ENCODE measurements at places on chromosomes 5 and 9.

- peak; percentile 59 for DNase-seq
Measured at GRCh38 chr9:136844761-136845464, 2.6 kb downstream of the AJM1 start.

DNA sequence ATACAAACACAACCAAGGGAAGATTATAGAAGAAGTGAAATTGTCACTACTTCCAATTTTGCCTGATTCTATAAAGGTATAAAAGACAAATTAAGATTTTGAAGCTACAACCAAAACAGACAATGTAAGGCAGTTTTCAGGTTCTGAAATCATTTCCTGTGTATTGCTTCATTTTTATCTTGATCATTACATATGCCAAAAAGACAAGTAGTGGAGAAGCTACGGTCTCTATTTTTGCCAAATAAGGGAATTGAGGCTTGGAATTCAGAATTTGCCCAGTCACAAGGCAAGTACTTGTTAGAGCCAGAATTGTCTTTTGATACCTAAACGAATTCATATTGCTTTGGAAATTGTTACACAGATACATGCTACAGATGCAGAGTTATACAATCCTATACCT, 20.6 kb downstream of the EDIL3 start:
- DNase-seq: no peak

DNA sequence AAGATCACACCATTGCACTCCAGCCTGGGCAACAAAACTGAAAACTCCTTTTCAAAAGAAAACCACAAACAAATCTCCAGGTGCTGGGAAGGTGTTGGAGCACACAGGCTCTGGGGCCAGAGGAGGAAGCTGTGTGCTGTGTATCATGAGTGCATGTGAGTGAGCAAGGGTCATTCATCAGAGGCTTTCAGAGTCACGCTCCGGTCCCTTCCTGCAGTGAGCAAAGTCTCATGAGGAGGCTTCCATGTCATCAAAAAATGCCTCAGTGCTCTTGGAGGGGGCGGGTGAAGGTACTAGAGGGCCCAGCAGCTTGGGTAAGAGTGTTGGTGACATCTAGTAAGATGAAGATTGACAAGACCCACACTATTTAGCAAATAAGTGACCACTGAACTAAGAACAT, 48.3 kb upstream of the TESK1 start:
- no peak for DNase-seq

DNA sequence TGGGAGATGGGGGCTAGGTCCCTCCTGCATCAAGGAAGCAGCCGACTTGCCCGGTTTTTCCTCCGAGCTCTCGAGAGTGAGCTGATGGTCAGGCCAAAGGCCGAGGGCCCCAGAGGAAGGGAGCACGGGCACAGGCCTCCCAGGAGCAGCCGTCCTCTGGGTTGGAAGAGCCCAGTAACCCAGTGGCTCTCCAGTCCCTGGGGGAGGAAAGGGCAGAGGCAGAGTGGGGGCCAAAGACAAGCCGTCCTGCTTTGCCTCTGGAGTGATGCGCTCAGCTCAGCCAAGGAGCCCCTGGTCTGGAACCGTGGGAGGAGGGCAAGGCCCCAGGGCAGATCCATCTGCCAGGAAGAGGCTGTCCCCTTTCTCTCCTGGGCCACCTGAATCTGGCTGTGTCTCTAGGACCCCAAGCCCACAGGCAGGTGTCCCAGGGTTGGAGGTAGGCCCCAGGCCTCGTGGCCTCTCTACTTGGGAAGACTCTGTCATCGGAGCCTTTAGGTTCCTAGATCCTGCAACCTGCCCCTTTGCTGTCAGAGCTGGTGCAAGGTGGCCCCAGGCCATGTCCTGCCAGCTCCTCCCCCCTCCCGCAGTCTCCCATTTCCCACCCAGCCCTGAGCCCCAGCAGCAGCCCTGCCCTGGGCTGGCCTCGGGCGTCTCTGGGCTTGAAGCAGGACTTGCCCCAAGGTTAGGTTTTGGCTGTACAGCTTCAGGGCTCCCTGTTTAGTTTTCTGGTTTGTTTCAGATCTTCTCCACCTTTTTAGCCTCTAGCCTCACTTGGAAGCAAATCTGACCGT, 224.1 kb downstream of the CACNA1B start:
- no peak for DNase-seq

DNA sequence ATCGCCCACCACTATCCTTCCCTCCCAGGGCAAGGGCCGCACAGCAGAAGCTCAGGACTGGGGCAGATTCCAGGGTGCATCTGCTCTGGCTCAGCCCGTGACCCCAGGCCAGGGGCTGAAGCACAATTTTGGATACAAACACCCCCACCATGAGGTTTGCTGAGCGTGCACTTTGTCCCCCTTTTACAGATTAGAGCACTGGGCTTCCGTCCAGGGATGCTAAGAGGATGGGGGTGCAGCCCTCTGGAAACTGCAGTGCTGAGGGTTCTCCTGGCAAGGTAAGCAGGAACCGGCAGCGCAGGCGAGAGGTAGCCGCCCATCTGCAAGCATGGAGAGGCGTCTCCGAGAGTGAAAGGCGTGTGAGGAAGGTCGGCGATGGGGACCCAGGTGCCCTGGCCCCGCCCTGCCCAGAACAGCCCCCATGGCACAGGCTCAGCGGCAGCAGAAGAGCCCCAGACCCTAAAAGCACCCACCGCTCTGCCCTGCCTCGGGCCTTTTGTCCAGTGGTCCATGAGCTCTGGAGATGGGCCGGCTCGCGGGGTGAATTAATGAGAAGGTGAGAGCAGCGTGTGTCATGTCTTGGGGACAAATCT, 54.5 kb upstream of the OLFM1 start:
- DNase-seq: no peak

DNA sequence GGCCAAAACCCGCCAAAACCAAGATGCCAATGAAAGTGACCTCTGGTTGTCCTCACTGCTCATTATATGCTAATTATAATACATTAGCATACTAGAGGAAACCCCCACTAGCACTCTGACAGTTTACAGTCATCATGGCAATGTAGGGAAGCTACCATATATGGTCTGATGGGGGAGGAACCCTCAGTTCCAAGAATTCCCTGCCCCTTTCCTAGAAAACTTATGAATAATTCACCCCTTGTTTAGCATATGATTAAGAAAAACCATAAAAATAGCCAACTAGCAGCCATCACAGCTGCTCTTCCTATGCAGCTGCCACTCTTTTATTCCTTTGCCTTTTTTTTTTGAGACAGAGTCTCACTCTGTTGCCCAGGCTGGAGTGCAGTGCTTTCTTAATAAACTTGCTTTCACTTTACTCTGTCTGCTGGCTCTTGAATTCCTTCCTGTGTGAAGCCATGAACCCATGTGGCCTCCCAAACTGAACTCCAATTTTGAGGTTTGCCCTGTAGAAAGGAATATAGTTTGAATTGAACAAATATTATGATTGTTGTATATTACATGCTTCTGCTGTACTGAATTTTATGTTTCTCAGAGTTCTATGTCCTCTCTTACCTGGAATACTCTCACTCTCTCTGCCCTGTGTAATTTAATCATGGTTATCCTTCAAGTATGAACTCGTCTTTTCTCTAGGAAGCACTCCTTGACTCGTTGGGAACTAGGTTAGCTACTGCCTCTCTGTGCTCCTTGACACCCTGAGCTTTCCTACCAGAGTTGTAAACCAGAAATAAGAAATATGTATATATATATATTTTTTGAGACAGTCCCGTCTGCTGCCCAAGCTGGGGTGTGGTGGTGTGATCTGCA, 59.8 kb downstream of the KIAA1958 start:
- DNase-seq: no peak

DNA sequence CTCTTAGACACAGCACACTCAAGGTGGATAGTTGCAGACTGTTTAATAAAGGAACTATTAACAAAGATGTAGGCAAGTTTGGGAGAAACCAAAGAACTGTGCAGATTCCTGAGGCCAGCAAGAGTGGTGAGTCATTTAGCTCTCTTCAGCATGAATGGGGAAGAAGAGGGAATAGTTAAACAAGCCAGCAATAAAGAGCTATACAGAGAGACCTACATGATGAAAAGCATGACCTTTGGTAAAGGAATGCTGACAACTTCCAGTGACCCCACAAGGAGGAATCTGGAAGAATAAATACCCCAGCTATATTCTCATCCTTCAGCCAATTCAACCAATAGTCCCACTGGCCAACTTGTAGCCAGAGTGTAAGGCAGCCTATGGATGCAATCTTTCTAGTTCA, 706.0 kb upstream of the GRAMD2B start:
- DNase-seq: peak; percentile 62

DNA sequence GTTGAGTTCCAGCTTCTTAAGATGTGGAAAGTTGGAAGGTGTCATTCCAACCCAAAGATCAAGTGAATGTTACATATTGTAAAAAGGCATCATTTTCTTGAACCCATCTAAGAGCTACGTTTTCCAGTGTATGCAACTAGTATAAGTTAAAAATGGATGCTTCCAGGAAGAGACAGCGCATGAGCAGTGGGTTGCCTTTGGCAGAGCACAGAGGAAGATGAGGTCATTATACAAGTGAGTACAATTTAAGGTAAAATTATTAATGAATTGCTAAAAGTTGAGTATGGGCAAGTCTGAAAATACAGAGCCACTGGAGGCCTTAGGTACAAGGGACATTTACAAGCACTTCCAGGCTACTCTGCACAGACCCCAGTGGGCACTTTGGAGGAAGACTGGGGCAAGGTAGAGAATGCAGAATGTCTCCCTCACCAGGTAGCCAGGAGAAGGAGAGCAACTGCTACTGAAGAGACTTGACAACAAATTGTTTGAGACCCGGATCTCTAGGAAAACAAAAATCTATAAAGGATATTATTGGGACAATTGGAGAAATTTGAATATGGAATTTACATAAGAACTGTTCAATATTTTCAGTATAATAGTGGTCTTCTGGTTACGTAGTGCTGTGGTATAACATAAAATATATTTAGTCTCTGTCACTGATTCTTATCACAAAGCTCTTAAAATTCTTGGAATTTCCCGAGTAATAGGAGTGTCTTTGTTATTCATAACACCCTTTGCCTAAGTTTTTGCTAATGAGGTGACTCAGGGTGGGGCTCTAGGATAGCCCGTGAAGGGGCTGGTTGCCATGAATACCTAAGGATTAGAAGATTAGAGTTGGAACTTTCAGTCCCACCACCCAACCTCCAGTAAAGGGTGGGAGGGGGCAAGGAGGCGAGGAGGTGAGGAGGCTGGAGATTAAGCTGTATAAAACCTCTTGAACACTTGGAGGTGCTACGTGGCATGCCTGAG, 129.9 kb upstream of the FER start:
- no peak for DNase-seq

DNA sequence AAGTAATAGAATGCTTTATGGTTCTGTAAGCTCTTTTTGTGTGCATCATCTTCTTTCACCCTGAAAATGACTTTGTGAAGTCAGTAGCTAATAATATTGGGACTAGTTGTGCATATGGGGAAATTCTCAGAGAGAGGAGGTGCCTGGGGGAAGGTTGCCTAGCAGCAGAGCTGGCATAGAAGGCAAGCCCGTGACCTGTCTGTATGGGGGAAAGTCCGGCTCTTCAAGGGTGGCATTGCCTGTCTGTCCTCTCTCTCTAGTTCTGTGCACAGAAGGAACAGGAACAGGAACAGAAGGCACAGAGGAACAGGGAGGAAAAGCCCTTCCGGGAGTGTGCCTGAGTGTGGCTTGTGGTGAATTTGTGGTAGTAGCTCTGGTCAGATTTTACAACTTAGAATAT, 33.1 kb downstream of the SH3GL2 start:
- peak; percentile 46 for DNase-seq

- no peak for DNase-seq
Measured at GRCh38 chr5:98568336-98568735, 205.1 kb upstream of the RGMB start.

- no peak for DNase-seq
Measured at GRCh38 chr9:6975198-6975597, 217.4 kb downstream of the KDM4C start.

DNA sequence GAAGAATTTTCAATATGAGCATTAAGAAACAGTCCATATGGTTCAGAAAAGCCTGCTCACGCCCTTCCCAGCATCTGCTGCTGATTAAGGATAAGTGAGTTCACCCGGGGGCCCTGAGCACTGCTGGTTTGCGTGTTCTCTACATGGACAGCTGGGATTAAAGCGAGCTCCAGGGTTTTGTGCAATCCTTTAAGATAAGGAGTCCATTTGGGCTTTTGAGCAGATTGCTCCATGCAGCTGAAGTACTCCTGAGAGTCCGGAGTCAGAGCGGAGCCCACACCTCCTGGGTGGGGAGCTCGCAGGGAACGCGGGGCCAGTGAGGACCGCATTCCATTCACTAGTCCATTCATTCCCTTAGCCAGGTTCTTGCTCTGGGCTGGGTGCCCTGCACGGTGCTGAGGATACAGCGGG, 149.3 kb upstream of the COL5A1 start:
- DNase-seq: no peak

GRCh38 chr5:44729536-44729935, 79.2 kb upstream of the MRPS30 start:
- DNase-seq: no peak

- DNase-seq: no peak
Measured at GRCh38 chr5:68411161-68411560, 195.6 kb downstream of the PIK3R1 start.

- no peak for DNase-seq
Measured at GRCh38 chr5:133334796-133335639, 277.3 kb downstream of the FSTL4 start.
